ENCODE measurements at places on chromosomes 16 and 17.

GRCh38 chr16:87319011-87319410 is 1.8 kb upstream of the C16orf95 start:
- DNase-seq = no peak

GRCh38 chr17:1638171-1638590 is 7.4 kb downstream of the SCARF1 start:
- no peak for DNase-seq

DNA sequence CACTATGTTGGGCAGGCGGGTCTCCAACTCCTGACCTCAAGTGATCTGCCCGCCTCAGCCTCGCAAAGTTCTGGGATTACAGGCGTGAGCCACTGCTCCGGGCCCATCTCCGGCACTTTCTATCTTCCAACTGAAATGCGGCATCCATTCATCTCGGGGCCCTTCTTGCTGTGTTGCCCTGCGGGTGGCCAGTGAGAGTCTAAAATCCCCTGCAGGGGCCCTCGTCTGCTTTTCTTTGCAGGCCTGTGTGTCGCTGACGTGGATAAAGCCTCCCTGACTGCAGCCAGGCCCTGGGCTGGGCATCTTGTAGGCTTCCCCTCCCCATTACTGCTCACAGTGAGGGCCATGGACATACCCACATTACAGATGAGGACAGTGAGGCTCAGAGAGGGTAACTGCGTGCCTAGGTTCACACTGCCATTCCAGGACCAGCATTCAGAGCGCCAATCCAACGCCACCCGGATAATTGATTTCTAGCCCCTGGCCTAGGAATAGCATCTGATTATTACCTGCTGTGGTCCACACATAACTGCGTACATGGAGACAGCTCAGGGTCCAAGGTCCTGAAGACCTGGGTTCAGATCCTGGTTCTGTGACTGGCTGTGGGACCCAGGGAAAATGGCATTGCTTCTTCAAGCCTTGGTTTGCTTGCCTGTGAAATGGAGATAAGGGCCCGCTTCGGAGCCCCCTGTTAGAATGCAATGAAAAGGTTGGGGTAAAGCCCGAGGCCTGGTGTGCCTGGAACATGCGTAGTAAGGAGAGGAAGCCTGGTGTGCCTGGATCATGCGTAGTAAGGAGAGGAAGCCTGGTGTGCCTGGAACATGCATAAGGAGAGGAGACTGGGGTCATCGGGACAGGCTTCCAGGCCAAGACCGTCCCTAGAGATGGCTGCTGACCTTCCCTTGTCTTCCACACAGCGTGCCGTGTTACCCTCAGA is 25.0 kb downstream of the CRISPLD2 start:
- no peak for DNase-seq

- DNase-seq = no peak
Measured at GRCh38 chr17:17120701-17121100, 78.4 kb downstream of the MPRIP start.

GRCh38 chr16:180681-181564 is 664 bp downstream of the HBQ1 start:
- DNase-seq = no peak

- DNase-seq = no peak
Measured at GRCh38 chr17:70775679-70776078, 606.3 kb downstream of the KCNJ2 start.

DNA sequence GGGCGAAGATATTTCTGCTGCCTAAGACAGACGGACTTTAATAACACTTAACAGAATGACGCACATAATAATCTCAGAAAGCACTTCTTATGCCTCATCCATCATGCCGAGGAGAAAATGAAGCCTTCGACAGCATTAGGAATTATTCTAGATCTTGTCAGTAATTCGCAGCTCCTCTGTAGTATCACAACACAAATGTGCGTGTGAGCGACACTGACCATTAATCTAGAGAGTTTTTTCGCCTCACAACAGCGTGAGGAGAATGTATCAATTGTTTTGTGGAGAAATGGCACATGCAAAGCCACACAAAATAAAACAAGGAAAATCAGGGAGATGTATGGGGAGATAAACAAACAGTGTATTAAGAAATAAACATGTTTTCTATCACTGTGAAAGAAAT is 410.2 kb upstream of the PSMD7 start:
- no peak for DNase-seq

GRCh38 chr17:61528171-61528570 is 62.8 kb downstream of the NACA2 start:
- DNase-seq = no peak

GRCh38 chr16:77172951-77173350 is 18.0 kb upstream of the MON1B start:
- DNase-seq = no peak

DNA sequence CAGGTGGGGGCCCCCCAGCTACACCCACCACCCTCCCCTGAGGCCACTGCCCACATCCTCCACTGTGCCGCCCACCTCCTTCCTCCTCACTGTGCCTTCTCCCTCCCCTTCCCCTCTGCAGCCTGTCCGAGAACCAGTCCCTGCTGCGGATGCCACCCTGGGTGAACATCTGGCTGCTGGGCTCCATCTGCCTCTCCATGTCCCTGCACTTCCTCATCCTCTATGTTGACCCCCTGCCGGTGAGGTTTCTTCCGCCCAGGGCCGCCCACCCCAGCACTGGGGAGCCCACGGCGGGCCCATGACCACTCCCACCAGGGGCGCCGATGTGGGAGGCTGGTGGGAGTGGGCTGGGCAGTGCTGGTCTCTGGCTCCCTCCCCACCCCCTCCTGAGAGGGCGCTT is 22.1 kb downstream of the RABEP2 start:
- no peak for DNase-seq

GRCh38 chr17:49969795-49970389 is 902 bp downstream of the DLX4 start:
- DNase-seq = no peak

GRCh38 chr16:74713876-74714275 is 13.2 kb upstream of the MLKL start:
- DNase-seq = no peak

- DNase-seq = no peak
Measured at GRCh38 chr17:17533901-17534441, 37.8 kb upstream of the RASD1 start.

DNA sequence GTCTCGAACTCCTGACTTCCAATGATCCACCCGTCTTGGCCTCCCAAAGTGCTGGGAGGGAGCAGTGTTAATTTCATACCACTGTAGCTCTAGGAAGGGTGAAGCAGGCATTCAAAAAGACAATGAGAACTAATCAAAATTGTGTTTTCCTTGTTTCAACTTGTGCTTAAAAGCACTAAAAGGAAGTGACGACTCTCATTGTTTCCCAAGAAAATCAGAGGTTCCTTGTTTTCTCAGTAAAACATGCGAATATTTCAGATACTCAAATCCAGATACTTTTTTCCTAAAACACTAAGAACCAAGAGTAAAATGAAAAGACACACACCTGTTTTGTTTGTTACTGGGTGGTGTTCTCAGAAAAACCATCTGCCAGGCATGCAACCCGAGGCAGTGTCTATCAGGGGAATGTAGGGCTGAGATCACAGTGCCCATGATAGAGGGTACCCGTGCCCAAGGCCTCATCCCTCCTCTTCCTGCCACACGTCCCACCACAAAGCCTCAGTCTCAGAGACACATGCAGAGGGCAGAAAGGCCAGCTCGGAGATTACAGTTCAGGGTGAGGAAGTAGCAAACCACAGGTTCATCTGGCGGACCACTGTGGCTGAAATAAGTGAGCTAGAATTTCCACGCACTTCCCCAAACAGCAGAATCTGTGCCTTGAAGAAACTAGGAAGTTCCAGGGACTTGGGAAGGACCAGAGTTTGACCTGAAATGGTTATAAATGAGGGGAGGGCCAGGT is 33.7 kb downstream of the GINS3 start:
- no peak for DNase-seq

DNA sequence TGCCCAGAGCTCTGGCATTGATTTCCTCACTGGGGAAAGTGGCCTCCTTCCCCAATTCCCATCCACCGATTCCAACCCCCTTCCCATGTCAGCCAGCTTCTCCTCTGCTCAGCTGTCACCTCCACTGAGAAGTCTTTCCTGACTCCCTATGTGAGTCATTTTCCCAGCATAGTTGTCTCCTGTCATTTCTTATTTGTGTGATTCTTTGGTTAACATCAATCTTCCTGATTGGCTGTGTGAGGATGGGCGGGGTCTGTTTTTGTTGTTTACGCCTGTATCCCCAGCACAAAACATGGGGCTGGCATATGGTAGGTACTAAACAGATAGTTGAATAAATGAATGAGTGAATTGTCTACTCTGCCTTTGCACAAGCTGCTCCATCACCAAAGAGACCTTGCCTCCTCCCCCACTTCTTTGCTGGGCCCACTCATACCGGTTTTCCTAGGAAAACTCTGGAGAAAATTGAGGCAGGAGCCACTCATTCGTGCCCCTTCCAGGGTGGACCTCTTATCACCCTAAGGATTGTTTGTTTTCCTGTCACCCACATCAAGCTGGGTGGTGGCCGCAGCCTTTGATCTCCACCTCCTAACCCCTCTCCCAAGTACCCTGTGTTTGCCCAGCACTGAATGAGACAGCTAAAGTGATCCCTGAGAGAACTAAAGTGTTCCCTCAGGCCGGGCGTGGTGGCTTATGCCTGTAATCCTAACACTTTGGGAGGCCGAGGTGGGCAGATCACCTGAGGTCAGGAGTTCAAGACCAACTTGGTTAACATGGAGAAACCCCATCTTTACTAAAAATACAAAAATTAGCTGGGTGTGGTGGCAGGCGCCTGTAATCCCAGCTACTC is 1.2 kb upstream of the GRB7 start:
- DNase-seq = no peak

DNA sequence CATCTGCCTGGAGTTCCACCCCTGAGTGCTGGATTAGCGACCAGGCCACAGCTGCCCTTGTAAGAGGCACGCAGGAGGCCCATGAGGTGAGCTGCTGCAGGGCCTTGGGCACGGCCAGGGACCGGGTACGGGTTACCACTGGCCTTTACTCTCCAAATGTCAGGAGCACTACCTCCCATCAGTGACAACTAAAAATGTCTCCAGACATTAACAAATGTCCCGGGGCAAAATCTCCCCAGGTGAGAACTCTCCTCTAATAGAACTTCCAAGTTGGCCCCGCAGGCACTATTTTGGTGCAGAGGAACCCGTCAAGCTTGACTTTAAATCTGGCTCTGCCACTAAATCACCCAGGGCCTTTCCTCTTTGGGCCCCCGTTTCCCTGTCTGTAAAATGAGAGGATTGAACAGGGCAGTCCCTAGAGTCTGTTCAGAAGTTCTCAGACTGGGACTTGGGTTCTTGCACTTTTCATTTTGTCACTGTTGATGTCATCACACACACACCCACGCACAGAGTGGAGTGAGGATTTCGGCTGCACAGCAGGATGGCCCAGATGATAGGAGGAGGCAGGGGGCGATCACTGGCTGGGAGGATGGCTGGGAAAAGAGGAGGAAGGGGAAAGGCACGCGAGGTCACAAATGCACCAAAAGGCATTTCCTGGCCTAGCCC is 24.5 kb upstream of the MAPT start:
- no peak for DNase-seq

DNA sequence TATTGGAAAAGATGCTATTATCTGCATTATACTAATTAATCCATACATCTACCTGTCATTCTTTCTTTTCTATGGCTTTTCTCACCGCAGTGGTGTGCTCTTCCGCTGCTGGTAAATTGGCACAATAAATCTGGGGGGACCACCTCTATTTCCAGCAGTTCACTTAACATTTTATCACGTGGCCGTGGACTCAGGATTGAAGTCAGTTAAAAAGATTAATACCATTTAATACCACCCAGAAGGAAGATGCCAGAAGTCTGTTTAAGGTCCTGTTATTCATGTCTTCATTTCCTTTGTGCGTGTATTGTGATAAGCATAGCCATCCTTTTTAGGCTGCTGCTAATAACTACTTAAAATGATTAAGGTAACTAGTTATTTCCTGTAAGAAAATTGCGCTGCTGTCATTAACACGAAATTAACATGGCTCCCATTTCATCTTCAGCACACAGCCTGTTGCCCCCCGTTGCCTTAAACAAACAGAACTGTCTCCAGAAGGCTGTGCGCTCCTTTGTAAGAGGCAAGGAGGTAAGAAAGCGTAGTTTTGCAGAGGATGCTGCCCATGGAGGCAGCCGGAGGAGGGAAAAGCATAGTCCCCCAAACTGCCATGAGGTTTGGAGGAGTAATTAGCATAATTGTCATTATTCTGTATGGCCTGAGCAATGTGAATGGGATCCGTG is 414.4 kb downstream of the UTP18 start:
- no peak for DNase-seq

DNA sequence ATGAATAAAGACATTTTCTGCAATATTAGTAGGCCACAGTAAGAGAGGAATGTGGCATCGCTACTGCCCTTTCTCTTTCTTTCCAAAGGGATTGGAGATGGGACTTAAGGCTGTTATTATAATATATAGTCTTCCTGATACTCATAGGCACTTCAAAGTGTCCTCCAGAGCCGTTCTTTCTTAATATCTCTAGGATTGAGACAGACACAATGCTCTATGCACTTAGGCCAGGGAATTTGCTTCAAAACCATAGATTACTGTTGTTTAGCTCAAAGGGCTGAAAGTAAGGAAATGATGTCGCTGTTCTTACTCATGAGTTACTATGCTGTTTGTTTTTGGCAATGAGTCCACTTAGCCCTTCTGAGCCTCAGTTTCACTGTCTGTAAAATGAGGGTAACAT is 590.5 kb downstream of the CDH11 start:
- no peak for DNase-seq

DNA sequence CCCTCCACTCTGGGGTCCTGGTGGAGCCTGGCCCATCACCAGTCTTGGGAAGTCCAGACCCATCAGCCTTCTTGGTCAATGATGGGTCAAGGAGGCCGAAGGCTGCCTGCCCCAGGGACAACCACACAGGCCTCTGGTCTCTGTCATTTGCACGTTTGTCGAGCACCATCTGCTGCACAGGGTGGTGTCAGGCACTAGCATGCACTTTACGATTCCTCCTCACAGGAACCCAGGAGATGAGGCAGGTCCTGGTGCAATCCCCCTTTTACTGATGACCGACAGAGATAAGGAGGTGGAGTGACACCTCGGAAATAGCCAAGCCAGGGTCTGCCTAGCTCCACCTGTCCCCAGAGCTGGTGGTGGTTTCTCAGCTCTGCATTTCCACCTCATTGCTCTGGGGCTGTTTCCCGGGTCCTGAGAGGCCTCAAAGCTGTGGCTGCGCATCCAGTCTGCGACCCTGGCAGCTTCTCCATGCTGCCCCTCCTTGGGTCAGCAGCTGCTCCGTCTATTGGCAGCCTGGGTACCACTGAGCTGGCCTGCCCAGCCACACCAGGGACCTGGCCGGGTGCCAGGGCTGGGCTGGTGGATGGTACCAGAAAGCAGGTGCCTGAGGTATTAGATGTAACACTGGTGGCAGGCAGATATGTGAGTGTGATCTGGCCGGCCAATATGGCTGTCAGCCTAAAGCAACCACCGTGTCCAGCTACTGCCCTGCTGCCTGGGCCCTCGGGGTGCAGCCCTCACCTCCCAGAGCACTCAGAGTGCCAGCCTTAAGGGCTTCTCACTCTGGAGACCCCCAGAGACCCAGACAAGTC is 10.0 kb downstream of the MMP15 start:
- DNase-seq = no peak

All from stimulated activated CD8-positive, alpha-beta memory T cell treated with anti-CD3 and anti-CD28 coated beads, Interleukin-15, amount 100 ng/mL, for 24 hours (primary cell).